CD4-positive, alpha-beta T cell (primary cell): ENCODE measurements at places on chromosomes 11 and 22.

GRCh38 chr11:98701541-98701940 is 319.2 kb upstream of the CNTN5 start:
- DNase-seq, result no peak

- no peak for DNase-seq
Measured at GRCh38 chr11:117696540-117696939, 100.5 kb downstream of the DSCAML1 start.

GRCh38 chr11:19853016-19853415 is 140.4 kb downstream of the NAV2 start:
- no peak for DNase-seq

GRCh38 chr11:2204361-2205213 is 33.0 kb upstream of the TH start:
- no peak for DNase-seq

DNA sequence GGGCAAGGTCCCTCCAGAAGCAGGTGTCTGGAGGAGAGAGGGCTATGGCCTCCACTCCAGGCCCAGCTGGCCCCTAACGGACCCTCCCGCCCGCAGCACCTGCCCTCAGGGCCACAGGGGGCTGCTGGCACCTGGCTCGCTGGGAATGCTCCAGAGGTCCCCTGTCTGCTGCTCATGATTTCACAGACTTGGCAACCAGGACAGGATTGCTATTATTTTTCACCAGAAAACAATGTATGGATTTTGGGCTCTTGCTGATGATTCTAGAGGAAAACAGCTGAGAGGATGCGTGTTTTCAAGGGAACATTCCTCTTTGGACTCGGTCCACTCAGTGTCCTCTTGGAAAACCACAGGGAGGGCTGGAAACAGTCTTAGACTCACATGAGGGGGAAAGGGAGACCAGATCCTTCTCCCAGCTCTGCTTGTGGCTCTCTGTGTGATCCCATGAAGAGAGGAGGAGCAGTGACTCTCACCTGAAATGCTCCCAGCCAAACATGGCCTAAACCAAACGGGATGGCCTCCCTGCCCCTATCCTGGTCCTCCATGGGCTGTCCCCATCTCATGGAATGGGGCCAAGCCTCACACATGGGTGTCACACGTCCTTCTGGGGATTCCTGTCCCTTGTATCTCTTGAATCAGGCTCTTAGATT is 15.8 kb downstream of the MYEOV start:
- DNase-seq, result no peak

DNA sequence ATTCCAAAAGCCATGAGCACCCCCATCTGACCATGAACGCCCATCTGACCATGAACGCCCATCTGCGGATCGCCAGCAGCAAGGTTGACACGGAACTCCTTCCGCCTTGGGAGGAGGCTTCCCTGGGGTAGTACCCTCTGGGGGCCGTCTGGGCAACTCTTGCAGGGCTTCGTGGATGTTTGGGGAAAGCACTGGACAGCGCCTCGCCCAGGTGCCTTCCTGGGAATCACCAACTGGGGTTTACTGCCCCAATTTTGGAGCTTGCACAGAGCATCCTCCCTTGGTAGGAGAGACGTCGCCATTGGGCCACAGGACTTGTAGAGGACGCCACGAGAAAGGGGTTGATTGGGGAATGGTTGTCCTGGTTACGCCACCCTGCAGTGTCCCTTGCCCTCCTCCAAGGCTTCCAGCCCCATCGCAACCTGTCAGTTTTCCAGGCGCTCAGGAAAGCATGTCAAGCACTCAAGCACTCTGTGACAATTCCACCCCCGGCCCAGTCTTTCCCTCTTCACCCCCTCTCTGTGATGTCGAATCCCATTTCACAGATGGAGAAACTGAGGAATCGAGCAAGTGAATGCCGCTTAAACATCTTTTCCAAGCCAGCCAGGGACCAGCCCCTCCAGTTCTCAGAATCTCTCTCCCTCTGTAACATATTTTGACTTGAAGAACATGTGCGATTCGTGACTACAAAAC is 914 bp upstream of the PRDM11 start:
- no peak for DNase-seq

DNA sequence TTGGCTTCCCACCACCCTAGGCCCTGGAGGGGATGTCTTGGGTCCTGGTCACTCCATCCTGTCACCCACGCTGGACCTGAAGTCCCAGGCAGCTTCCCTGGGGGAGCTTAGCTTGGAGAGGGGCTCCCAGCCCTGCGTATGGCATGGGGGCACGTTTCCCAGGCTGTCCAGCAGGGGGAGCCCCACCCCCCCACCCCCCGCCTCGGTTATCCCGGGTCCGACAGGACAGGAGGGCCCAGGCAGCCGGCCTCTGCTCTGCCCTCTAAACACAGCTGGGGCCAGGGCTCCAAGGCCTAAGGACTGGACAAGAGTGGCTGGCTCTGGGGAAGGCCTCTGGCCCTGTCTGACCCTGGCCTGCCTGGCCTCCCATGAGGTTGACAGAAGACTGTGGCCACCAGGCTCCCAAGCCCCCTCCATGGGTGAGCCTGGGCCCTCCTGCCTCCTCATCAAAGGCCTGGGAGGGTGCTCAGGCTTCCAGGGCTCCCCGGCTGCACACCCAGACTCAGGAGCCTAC is 104.8 kb downstream of the NECTIN1 start:
- no peak for DNase-seq

GRCh38 chr22:19767427-19768341 is 7.1 kb downstream of the TBX1 start:
- DNase-seq, result no peak

DNA sequence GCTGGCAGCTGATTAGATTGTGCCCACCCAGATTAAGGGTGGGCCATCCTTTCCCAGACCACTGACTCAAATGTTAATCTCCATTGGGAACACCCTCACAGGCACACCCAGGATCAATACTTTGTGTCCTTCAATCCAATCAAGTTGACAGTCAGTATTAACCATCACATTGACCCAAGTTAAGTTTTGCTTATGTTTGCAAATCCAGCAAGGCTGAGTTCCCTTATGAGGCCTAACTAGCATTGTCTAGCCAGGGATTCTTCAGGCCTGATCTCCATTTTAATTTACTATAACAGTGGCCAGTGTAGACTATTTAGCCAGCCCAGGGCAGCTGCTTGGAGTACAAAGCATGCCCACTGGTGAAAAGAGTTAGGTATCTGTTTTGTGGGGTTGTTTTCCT is 2.3 kb upstream of the KCTD14 start:
- DNase-seq, result no peak

GRCh38 chr11:10623797-10624761 is 55.6 kb upstream of the LYVE1 start:
- DNase-seq, result no peak

- DNase-seq, result no peak
Measured at GRCh38 chr11:69257838-69258658, 35.9 kb upstream of the MYEOV start.

- no peak for DNase-seq
Measured at GRCh38 chr22:43630451-43630850, 181.7 kb downstream of the EFCAB6 start.

- DNase-seq, result no peak
Measured at GRCh38 chr22:46579751-46580449, 40.3 kb upstream of the GRAMD4 start.

DNA sequence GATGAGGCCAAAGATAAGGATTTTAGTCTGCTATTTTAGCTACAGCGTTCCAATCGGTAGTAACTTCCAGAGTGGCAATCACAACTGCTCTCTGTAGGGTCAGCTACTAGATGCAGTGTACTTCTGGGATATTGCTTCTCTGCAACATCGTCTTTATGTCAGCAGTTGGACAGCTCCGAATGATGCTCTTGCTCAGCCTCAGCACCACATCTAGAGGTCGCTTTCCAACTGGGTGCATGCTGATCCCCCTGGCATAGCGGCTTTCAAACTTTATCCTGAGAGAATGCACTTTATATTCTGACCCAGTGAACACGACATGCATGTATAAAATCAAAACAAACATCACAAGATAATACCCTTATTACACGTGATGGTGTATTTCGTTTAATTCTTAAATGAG is 219.6 kb downstream of the C11orf87 start:
- no peak for DNase-seq

DNA sequence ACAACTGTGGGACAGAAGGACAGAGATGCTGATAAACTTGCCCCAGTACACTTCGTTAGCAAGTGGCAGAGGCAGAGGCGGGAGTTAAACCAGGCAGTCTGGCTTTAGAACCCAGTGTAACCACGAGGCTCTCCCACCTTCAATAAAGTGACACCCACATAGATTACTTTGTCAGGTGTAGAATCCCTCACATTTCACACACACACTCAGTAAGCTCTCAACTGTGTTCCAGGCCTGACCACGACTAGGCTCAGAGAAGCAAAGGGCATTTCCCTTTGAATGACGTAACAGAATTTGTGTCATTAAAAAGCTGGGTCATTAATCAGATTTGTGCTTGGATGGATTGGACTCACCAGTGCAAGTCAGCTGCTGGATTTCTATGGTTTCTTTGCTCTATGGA is 118.3 kb upstream of the RCN1 start:
- DNase-seq, result no peak

GRCh38 chr22:42910221-42910942 is 53.3 kb upstream of the ARFGAP3 start:
- DNase-seq, result no peak

DNA sequence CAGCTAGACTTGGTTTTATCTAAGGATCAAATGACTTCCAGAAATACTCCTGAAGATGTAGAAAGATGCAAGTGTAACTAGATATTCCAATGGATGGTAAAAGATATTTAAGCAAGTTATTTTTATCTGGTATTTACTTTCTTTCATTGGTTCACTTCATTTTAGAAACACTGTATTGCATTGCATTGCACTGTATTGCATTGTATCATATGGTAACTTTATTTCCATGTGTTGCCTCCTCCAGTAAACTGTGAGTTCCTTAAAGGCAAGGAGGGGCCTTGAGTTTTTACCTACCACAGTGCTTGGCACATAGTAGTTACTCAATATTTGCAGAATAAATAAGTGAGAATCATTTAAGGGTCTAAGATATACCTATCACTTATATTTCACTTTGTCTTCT is 31.8 kb upstream of the FLI1 start:
- DNase-seq, result no peak

- no peak for DNase-seq
Measured at GRCh38 chr22:49449377-49449776, 378.3 kb downstream of the BRD1 start.

DNA sequence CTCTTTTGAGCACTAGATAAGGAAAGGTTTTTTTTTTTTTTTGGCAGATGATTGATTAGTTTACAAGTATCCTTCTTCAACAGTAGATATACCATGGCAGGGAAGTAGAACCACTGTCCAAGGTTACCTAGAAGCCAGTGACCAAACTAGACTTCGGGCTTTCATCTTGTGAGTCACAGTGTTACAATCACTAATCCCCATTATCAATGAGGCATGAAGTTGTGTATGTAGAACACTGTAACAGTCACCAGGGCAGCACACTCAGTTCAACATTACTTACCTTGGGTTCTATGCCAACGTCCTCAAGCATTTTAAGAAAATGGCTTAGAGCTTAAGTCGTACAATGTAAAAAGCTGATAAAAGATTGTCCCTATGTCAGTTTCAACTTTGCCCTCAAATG is 430.9 kb downstream of the ETS1 start:
- no peak for DNase-seq

GRCh38 chr11:15590132-15590531 is 475.4 kb downstream of the INSC start:
- no peak for DNase-seq

GRCh38 chr11:6129635-6130034 is 22.2 kb downstream of the OR56B4 start:
- peak; percentile 4 for DNase-seq

DNA sequence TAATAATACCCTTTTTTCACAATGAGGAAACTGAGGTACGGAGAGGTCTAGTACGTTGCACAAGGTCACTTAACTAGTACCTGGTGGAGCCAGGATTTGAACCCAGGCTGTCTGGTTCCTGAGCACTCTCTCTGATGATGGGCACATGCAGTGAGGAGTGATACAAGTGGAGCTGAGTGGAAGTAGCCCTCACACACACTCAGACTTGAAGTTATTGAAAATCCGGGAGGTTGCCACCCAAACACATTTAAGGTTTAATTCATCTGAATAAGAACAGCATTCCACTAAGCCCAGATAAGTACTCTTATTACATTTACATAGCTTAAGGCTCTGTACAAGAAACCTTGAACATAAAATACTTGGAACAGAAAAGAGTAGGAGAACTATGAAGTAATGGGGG is 4.8 kb downstream of the GRAP2 start:
- no peak for DNase-seq

GRCh38 chr11:5992604-5993251 is 5.9 kb upstream of the OR52L1 start:
- no peak for DNase-seq

- DNase-seq, result no peak
Measured at GRCh38 chr11:104534278-104534677, 364.0 kb downstream of the CASP12 start.

- DNase-seq, result no peak
Measured at GRCh38 chr11:78516281-78516680, 58.4 kb downstream of the NARS2 start.

DNA sequence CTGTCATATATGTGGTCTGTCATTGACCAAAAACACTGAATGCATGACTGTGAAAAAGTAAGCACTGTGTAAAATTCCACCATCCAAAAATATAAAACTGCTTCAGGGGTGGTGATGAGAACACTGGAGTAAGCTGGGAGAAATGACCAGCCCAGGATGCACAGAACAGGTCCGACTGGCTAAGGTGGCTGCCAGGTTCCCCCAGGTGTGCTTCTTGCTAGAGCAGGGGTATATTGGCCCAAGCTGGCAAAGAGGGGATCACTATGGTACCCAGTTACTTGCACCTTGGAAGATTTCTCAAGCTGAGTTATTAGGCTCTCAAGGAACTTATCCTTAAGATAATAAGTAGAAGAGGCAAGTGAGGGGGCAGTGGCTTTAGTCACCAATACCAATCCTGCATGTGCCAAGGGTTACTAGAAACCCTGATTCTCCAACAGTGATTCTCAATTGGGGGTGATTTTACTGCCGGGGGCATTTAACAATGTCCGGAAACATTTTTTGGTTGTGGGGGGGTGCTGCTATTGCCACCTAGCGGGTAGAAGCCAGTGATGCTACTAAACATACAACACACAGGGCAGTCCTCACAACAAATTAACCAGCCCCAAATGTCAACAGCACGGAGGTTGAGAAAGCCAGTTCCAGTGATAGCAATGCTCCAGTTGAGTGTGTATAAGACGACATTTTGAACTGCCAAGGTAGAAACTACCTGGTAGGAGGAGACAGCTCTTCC is 15.7 kb downstream of the SNU13 start:
- DNase-seq, result no peak
